Kidney (tissue), 22 donors: ENCODE measurements at places on chromosomes 4 and X. TPM values are rescaled to one million over a fixed set of nuclear protein-coding genes. Genes with fewer than 3 reads are reported as not detected.

DNA sequence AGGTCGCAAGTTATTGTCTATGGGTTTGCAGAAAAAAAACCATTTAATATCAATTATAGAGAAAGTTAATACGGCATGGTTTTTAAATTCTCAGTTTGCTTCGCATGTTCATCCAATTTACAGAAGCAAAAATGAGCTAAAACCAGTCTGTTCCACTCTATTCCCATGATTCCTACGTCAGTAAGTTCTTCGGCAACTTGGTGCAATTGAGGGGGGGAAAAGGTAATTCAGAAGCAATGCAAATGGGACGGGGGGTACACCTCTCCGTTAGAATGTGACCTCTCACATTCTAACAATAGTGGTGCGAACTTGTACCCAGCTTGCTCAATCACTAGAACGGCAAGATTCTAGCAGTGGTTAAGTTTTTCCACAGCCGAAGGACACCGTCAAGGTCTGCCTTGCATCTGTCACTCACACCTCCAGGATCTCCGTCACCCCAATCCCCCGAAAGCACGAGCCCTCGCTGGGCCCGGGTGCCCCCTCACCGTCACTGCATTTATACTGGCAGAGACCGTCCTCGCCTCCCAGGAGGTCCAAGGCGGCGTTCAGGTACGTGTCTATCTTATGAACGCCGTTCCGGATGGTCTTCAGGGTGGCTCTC lies 653 bp downstream of the PLA2G12A start:
- H3K36me3 ChIP-seq, result no peaks in the 10 kb centered on the region
- DNase-seq, result peak; percentile 39
- no peaks in the 10 kb centered on the region for H3K27me3 ChIP-seq
- H3K4me3 ChIP-seq, result peak overlapping the region; percentile 90

DNA sequence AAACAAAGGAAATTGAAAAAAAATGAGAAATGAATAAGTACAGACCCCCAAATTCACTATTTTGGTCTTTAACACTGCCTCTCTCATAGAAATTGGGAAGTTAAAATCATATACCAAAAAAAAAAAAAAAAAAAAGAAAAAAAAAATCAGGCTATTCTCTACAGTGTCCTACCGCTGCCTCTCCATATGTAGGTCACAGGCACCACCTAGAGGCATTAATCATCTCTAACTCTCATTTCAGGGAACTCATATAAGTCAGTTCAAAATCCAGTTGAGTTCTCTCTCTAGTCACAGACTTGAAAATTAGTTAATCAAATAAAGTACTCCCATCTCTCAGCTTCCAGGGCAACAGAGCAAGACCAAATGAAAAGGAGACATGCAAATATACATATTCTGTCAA lies 47.9 kb downstream of the COX18 start:
- H3K27ac ChIP-seq, result no peak overlapping the region
- peak; percentile 48 for DNase-seq
- no peaks in the 10 kb centered on the region for H3K27me3 ChIP-seq
- H3K36me3 ChIP-seq, result no peaks in the 10 kb centered on the region
- H3K4me1 ChIP-seq, result no peaks in the 10 kb centered on the region

- H3K27me3 ChIP-seq, result peaks cover 3% of the 10 kb centered on the region
- no peak overlapping the region for H3K27ac ChIP-seq
- no peaks in the 10 kb centered on the region for H3K36me3 ChIP-seq
- DNase-seq, result no peak
- H3K4me3 ChIP-seq, result no peak overlapping the region
These were observed 14.4 kb downstream of the GEMIN8 start for GRCh38 chrX:14015294-14015693.

- DNase-seq, result no peak
- H3K4me3 ChIP-seq, result no peak overlapping the region
- H3K27ac ChIP-seq, result no peak overlapping the region
- H3K36me3 ChIP-seq, result peaks cover 44% of the 10 kb centered on the region
- no peaks in the 10 kb centered on the region for H3K27me3 ChIP-seq
These were observed 21.3 kb downstream of the QDPR start for GRCh38 chr4:17490575-17491059.

L1CAM gene
- 26.1 TPM for polyA plus RNA-seq

GLRA3 gene
- 0.13 TPM for polyA plus RNA-seq
